ENCODE measurements at places on chromosomes 3 and 15. TPM values are rescaled to one million over a fixed set of nuclear protein-coding genes. Genes with fewer than 3 reads are reported as not detected.

Gene GPR62
- not detected for total RNA-seq

Gene ADGRG7
- not detected for total RNA-seq

Gene CX3CR1
- under 0.01 TPM for total RNA-seq

Gene ESYT3
- total RNA-seq: 0.12 TPM

Gene UBR1
- 19.8 TPM for total RNA-seq

Gene MAP2K1
- 57.1 TPM for total RNA-seq

Gene RNF168
- total RNA-seq: 19.9 TPM

Gene CHL1
- 0.10 TPM for total RNA-seq

Gene ANKUB1
- total RNA-seq: not detected

Gene TOPAZ1
- not detected for total RNA-seq

Gene LMAN1L
- not detected for total RNA-seq

Gene P3H2
- total RNA-seq: 17.1 TPM

DNA sequence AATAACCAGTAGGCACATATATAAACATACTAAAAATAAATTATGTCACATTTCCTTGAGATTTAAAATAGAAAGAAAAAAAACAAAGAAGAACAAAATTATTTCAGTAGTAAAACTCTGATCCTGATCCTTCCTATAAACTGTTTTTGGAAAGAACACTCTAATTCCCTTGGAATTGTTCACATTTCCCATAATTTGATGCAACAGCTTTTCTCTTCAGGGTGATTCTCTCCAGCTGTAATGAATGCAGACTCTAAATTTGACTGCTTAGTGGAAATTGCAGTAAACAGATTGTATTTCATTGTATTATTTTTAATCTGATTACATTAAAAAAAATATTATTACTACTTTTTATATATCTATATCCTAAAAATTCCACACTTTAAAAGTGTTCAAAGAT is 70.2 kb upstream of the ABI3BP start:
- no peak for DNase-seq

- no peak for DNase-seq
Measured at GRCh38 chr15:41918506-41919126, 24.8 kb upstream of the SPTBN5 start.

DNA sequence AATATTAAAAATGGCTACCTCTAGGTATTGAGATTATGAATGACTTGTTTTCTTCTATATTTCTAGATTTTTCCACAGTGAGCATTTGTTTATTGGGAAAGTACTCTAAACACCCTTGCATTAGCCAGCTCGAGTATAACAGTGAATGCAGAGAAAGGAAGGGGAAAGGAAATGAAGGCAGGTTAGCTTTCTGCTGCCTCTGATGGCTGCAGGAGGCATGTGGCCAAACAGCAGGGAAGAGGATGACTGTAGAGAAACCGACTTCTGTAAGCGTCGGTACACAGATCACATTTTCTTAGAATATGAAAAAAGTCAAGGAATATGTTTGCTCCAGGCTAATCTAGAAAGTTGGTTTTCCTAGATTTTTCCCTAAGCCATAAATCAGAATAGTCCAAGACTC is 19.8 kb downstream of the GNB5 start:
- DNase-seq: no peak

- no peak for DNase-seq
Measured at GRCh38 chr15:73753250-73754130, at the start of gene INSYN1. Gene INSYN1 (minus strand): TSS chr15:73753351. CDS start chr15:73751130, 2,221 bp downstream.

DNA sequence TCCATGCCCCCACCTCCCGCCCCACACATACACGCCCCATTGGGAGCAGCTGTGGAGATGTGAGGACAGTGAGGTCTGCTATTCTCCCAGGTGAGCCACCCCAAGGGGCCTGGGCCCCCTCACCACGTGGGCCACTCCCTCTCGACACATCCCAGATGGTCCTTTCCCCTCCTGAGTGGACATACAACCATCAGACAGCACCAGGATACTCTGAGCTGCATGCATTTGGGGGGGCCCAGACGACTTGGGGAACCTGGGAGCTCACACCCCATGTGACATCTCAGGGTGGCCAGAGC is 17.5 kb downstream of the FBLN2 start:
- DNase-seq: no peak

GRCh38 chr15:48469271-48469670 is 138.0 kb downstream of the DUT start:
- no peak for DNase-seq

DNA sequence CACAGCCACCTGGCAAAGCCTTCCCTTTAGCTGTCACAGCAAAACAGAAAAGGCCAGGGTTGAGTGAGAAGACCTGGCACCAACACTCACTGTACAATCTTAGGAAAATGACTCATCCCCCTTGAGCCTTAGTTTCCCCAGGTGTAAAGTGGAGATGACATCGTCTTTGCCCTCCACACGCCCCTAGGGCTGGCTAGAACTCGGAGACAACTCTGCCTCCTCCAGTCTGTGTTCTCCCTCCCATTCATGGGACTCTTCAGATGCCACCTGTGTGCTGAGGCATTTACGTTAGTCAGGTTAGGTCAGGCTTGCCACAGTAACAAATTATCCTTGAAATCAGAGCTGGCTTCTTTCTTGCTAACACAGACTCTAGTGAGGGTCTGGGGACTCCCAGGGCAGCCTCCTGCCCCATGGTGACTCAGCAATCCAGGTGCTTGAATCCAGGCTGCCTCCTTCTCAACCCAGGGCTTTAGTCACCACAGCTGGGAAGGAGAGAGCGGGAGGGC is 252.6 kb downstream of the PLCL2 start:
- no peak for DNase-seq

DNA sequence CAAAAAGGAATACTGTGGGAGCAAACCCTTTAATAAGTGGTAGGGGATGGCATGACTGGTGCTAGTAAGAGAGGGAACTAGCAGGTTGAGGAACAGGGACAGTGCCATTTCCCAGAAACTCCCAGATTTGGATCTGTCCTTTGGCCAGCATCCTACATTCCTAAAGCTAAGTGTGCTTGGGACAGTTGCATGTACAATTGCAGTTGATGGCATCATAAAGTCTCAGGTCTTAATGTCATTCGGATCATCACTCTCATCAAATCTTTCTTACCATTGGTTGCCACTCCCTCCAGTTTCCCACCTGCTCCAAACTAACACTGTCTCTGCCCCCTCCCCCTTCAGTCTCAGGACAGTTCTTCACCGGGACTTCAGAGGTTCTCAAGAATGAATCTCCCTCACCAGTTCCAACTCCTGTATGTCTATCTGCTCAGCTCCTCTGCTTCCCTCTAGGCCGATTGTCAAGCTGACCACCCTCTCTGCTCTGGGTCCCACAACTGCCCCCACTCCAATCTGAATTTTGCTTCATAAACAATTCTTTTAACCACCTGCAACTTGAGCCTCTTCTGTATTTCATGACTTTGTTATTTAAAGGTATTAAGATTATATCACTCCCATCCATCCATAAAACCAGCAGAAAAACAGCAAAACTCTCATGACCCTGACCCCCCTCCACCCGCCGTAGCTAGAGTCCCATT is 260.8 kb downstream of the CGGBP1 start:
- DNase-seq: peak; percentile 20

GRCh38 chr3:156720826-156721225 is 46.4 kb downstream of the TIPARP start:
- DNase-seq: no peak

DNA sequence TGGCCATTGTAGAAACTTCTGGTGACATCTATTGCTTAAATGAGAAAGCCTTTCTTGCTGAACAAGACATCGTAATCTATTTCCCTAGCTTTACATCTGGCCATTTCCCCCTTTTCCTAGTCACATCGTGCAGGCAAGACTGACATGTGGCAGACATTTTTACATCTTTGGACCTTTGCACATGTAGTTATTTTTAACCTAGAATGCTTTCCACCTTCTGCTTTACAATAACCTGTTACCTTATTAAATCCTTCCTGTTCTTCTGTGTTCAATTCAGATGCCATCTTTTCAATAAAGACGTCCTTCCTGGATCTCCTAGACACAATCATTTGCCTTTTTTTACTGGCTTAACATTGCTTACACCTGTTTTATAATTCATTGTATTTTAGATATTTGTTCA is 343.3 kb downstream of the DIPK2A start:
- no peak for DNase-seq

- DNase-seq: no peak
Measured at GRCh38 chr3:147513785-147514184, 104.6 kb downstream of the ZIC1 start.

DNA sequence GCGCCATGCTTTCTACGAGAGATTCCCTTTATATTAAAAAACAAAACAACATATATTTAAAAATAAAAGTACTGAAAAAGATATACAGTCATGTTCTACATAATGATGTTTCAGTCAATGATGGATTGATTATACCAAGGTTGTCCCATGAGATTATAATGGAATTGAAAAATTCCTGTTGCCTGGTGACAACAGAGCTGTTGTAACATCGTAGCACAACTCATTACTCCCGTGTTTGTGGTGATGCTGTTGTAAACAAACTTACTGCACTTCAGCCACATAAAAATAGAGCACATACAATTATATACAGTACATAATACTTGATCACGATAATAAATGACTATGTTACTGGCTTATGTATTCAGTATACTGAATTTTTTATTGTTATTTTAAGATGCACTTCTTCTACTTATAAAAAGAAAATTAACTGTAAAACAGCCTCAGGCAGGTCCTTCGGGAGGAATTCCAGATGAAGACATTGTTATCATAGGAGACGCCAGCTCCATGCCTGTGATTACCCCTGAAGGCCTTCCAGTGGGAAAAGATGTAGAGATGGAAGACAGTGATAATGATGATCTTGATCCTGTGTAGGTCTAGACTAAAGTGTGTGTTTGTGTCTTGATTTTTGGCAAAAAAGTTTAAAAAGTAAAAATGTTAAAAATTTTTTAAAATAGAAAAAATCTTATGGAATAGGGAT is 11.7 kb downstream of the CCR1 start:
- peak; percentile 71 for DNase-seq

- DNase-seq: no peak
Measured at GRCh38 chr3:186732169-186732766, 15.1 kb downstream of the KNG1 start.

GRCh38 chr3:50138266-50139200 is 16.6 kb upstream of the SEMA3F start:
- no peak for DNase-seq

Data from RPMI7951 (cell line).